NCI-H2029 treated with DMSO at 0.1 percent for 48 hours (cell line): ENCODE measurements at places on chromosomes 1 and 21.
A peak's percentile ranks its signal among the peaks of the same experiment; 100 is the strongest.

DNA sequence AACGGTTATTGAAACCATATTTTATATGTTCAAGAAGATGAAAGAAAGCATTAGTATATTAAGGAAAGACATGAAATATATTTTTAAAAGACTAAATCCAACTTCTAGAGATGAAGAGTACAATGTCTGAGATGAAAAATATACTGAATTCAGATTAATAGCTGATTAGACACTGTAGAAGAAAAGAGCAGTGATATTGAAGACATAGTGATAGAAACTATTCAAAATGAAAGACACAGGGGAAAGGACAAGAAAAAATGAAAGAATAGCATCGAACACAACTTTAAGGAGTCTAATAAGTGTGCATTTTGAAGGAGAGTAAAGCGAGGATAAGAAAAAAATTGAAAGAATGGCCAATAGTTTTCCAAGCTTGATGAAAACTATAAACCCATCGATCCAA lies 11.2 kb upstream of the IFNAR1 start:
- DNase-seq: no peak

GRCh38 chr1:158003406-158003800 lies 10.0 kb downstream of the KIRREL1 start:
- DNase-seq: no peak

DNA sequence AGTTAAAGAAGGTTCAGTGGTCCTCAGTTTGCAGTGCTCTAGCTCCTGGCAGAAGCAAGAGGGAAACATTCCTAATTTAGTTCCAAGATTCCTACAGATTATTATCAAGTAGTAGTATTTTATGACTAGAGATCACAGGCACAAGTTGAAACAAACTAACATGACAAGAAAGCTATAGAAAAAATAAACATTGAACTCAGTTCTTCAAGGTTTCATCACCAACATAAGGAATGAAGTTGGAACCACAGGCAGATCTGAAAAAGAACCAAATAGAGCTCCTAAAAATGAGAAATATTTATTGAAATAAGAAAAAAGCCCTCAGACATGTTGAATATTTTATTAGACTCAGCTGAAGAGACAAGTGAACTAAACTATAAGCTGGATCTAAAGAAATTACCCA lies 40.6 kb downstream of the PDC start:
- no peak for DNase-seq

DNA sequence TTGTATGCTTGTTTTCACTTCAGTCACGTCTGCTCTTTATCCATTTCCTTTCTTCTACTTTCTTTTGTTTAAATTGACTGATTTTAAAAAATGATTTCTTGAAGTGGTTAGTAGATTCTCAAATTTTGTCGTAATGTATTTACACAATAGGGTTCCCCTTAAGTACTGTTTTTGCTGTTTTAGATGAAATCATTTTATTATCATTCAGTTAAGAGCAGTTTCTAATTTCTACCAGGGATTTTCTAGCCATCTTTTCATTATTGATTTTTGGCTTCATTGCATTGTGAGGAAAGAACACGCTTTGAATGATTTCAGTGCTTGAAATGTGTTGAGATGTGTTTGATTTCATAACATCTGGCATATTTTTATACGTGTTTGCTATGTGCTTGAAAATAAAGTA lies 27.0 kb downstream of the ST6GALNAC3 start:
- DNase-seq: no peak

GRCh38 chr1:156931211-156931952 lies 10.9 kb downstream of the LRRC71 start:
- DNase-seq: no peak

- no peak for DNase-seq
Measured at GRCh38 chr1:201183209-201183608, 7.4 kb upstream of the IGFN1 start.

DNA sequence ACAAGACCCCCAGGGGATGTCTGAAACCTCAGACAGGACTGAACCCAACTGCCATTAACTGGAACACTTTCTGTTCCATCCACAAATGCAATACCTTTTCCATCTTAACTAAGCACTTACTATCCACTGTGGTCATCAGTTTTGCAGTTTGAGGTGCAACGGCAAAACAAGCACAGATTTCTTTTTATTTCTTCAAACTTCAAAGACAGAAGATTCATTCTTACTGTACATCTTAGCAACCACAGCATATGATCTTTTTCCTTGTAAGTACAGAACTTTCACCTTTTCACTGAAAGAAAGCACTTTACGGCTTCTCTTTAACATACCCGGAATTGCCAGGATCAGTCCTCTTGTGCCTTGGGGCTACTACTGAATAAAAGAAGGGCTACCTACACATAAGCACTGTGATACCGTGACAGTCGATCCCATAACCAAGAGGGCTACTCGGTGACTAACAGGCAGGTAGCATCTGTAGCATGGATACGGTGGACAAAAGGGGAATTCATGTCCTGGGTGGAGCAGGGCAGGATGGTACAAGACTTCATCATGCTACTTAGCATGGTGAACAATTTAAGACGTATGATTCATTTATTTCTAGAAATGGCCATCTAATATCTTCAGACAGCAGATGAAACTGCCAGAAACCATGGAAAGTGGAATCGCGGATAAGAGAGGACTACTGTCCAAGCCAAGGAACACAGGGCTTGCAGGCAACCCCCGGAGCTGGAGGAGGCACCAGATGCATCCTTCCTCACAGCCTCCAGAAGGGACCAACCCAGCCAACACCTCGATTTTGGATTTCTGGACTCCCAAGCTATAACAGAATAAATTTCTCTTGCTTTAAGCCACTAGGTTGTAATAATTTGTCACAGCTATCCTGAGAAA lies 18.4 kb downstream of the ERG start:
- no peak for DNase-seq

DNA sequence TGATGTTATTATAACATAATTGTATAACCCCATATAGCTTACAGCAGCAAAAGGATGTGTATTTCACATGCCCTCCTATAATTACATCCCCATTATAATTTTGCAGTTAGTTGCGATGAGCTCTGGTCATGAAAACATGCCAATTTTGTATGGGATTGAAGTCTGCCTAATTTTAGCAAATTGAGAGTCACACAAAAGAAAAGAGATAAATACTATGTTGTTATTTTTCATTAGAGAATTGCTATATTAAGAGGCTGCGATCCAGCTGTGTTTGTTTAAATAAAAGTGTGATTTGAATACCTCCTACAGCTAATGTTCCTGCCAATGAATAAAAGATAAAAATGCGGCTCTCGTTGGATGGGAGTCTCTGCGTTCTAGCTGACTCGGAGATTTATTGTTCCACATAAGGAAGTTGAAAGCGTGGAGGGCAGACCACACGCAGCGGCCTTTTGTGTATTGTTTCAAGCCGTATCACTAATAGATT lies 461.0 kb upstream of the NFIA start:
- peak; percentile 80 for DNase-seq

DNA sequence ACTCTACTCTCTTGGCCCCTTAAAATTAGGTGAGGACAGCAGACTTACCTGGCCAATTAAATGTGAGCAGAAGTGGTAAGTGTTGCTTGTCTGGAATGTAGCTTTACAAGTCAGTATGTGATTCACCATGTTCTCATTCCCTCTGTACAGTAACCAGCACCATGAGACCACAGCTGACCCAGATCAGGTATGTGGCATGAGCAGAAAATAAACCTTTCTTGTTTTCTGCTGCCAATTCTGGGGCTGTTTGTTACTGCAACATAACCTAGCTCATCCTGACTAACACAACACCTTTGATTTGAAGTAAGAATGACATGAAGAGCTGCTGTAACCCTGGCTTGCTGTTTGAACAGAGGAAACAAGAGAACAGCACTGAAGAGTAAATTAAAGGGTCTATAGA lies 24.9 kb downstream of the ITPKB start:
- DNase-seq: no peak

DNA sequence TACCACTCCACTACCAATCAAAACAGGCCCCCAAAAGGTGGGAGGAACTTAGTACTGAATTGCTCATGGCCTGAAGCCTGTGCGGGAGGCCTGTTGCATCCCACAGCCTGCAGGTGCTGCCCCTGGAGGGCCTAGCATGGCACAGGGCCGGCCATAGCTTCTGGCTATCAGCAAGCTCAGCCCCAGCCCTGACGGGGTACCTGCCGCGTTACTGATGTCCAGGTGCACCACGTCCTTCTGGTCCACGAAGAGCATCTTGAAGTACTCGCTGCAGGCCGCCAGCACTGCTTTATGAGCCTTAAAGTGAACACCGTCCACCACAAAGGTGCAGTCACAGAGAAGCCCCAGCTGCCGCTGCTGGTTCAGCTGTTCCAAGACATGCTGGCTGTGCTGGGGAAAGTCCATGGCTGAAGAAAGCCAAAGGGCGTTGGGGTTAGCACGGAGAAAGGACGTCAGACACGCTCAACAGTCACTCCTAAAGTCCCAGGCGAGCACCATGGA lies 27.8 kb downstream of the ZBTB17 start:
- no peak for DNase-seq

GRCh38 chr1:62796221-62796620 lies 12.3 kb downstream of the ATG4C start:
- DNase-seq: no peak

DNA sequence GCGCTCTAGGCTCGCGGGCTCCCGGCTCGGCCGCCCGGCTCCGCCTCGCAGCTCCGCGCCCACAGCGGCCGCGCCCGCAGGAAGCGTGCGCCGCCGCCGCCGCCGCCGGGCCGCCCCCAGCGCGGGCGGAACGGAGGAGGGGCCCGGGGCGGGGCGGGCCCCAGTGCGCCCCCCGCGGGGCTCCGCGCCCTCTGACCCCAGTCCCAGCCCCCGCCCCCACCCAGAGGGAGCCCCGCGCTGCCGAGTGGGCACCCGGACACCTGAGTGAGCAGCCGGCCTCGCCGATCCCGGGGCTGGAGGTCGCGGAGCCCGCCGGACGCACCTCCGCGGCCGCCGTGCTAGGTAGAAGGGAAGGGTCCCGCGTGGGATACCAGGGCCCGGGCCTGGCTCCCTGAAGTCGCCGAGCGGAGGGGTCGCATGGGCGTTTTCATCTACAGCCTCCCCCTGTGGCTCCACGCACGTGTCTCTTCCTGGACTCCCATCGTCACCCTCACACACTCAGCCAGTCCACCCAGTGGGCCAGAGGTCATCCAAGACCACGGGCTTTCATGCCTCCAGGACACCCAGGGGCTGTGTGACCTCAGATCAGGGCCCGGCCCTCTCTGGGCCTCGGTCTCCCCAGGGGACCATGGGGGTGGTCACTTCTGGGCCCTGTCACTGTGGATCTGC lies at the start of gene SDC3:
SDC3 (minus strand) TSS at position 63 of the 669 bp plus-strand sequence. CDS start 172 bp downstream, outside the sequence.
- DNase-seq: no peak

GRCh38 chr1:245685111-245685810 lies 530.5 kb downstream of the KIF26B start:
- DNase-seq: no peak

DNA sequence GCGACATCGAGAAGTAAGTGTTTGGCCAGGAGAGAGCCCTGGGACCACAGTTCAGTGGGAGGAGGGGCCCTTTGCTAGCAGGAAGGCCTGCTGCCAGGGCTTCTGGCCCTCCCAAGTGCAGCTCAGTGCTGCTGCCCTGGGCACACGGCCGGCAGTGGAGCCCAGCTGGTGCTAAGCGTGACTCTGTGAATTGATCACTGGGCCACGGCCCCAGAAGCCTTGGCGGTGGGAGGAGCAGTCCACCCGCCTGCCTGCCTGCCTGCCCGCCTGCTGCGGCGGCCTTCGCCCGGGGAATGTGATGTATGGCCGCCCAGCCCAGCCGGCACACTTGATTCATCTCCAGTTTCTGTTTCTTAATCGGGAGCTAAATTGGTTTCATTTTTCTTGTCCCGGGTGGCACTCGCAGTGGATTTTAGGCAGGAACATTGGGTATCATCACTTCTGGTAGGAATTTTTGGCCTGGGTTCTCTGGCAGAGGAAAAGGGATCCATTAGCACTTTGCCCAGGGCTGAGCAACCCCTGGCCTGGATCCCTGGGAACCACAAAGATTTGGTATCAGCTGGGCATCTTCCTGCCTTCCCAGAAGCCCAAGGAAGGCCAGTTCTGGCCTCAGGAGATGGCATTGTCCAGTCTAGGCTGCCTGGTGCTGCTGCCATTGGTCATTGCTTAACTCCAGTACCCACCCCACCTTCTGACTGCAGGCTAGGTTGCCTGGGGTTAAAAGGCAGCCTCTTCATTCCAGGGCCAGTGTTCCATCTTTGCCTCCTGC lies 28.6 kb downstream of the TMEM53 start:
- DNase-seq: peak; percentile 42

DNA sequence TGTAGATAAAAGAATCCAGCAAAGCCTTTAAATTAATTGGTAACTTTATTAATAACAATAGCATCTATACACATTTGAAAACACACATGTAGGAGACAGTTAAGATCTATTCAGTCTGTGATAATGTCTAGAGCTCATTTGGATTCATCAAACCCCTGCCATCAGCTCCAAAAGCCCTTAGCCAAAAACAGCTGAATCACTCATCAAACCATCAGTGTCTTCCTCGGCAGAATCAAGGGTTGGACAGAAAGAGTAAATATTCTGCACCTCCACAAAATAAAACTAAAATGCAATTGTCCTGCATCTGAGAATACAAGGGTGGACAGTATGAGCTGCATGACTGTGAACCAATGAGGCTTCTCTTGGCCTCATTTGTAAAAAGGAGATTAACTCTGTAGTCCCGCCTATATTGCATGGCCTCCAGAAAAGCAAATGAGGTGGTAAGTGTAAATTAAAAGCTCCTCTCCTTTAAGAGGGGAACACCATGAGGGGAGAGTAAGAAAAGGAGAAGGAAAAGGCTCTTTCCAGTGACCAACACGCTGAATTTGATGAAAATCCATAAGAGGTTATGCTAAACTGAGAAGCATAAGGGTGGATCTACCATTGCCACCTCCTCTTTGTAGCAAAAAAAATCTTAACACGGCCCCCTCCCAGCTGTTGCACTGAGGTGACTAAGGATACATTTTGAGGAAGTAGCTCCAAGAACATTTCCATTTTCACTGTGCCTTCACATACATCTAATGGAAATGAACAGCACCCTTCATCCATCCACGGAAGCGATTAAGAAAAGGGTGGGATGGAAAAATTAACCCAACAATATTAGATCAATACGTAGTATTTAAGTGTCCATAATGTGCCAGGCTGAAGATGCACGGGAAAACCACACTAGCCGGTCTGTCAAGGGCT lies 14.7 kb upstream of the BOLA1 start:
- DNase-seq: peak; percentile 16

GRCh38 chr1:152034324-152034653 lies 2.5 kb downstream of the S100A11 start:
- DNase-seq: no peak

GRCh38 chr1:94014635-94015488 lies 105.6 kb upstream of the GCLM start:
- DNase-seq: no peak

- no peak for DNase-seq
Measured at GRCh38 chr1:42815941-42816584, 859 bp upstream of the ERMAP start.
